ENCODE measurements at places on chromosomes 6 and 20. TPM values are rescaled to one million over a fixed set of nuclear protein-coding genes. Genes with fewer than 3 reads are reported as not detected.

The ENPP1 gene
- total RNA-seq: 6.5 TPM

The C20orf96 gene
- total RNA-seq: 22.1 TPM

The CD109 gene
- total RNA-seq: 42.1 TPM

The RBM24 gene
- 3.3 TPM for total RNA-seq

The JPH2 gene
- 0.17 TPM for total RNA-seq

The MYLK4 gene
- total RNA-seq: 0.27 TPM

The TRIM31 gene
- not detected for total RNA-seq

The ZSWIM3 gene
- total RNA-seq: 1.8 TPM

The MRAP2 gene
- total RNA-seq: 1.4 TPM

- DNase-seq: no peak
- peaks cover 33% of the 10 kb centered on the region for H3K4me1 ChIP-seq
- no peak overlapping the region for H3K27ac ChIP-seq
- H3K36me3 ChIP-seq: no peaks in the 10 kb centered on the region
- H3K4me3 ChIP-seq: no peak overlapping the region
Measured at GRCh38 chr6:87706187-87706966, 4.3 kb upstream of the AKIRIN2 start.

- no peaks in the 10 kb centered on the region for H3K4me1 ChIP-seq
- no peak overlapping the region for H3K27ac ChIP-seq
- no peaks in the 10 kb centered on the region for H3K36me3 ChIP-seq
- no peaks in the 10 kb centered on the region for H3K27me3 ChIP-seq
- H3K4me3 ChIP-seq: no peak overlapping the region
- DNase-seq: no peak
Measured at GRCh38 chr6:148388521-148388920, 45.9 kb downstream of the SASH1 start.

- H3K4me3 ChIP-seq: peak overlapping the region; percentile 49
- peaks cover 6% of the 10 kb centered on the region for H3K4me1 ChIP-seq
- H3K36me3 ChIP-seq: no peaks in the 10 kb centered on the region
- no peak for DNase-seq
- H3K27me3 ChIP-seq: no peaks in the 10 kb centered on the region
Measured at GRCh38 chr6:36422714-36423100, 19.9 kb downstream of the PXT1 start.

DNA sequence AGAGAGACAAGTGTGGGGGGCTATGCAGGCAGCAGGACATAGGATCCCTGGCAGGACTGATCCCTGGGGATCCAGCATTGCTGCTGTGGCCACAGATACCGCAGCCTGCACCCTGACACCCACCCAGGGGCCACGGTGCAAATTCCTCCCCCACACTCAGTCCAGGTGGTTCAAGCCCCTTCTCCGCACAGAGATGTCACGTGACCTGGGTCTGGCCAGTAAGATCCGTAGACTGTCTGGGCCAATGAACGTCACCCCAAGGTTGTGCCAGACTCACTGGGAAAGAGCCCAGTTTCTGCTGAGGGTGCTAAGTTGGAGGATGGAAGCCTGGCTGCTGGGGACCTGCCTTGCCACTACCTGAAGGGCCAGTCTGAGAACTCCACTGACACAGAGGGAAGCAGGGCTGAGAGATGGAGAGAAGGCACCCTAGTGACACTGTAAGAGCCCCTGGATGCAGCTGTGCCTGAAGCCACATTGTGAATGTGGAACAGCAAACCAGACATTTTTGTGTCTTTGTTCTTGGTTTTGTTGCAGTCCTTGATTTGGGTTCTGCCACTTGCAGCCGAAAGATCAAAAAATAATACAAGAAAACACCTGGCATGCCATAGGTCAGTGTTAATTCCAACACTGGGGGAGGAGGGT is 228.6 kb downstream of the PREX1 start:
- no peaks in the 10 kb centered on the region for H3K36me3 ChIP-seq
- no peak for DNase-seq
- no peaks in the 10 kb centered on the region for H3K4me1 ChIP-seq
- peaks cover 2% of the 10 kb centered on the region for H3K27me3 ChIP-seq
- no peak overlapping the region for H3K4me3 ChIP-seq

GRCh38 chr6:139877828-139878405 is 503.5 kb upstream of the CITED2 start:
- H3K4me3 ChIP-seq: no peak overlapping the region
- H3K4me1 ChIP-seq: peaks cover 8% of the 10 kb centered on the region
- H3K36me3 ChIP-seq: no peaks in the 10 kb centered on the region
- H3K27ac ChIP-seq: no peak overlapping the region
- no peaks in the 10 kb centered on the region for H3K27me3 ChIP-seq

GRCh38 chr20:58621906-58622548 is 29.1 kb upstream of the STX16 start:
- peaks cover 37% of the 10 kb centered on the region for H3K4me1 ChIP-seq
- no peak overlapping the region for H3K4me3 ChIP-seq
- no peaks in the 10 kb centered on the region for H3K27me3 ChIP-seq
- H3K27ac ChIP-seq: no peak overlapping the region

- H3K4me1 ChIP-seq: no peaks in the 10 kb centered on the region
- H3K27ac ChIP-seq: no peak overlapping the region
- DNase-seq: no peak
- H3K27me3 ChIP-seq: no peaks in the 10 kb centered on the region
- peaks cover 19% of the 10 kb centered on the region for H3K36me3 ChIP-seq
- H3K4me3 ChIP-seq: no peak overlapping the region
Measured at GRCh38 chr20:17606001-17606400, 36.1 kb downstream of the DSTN start.

GRCh38 chr20:2692036-2692885 is at the start of gene EBF4:
TSS of gene EBF4 (plus strand) at chr20:2692780. CDS start at chr20:2693646, 866 bp downstream.
- no peaks in the 10 kb centered on the region for H3K27me3 ChIP-seq
- no peak within 1 kb of the TSS for H3K27ac ChIP-seq
- DNase-seq: no peak
- H3K4me3 ChIP-seq: peak within 1 kb of the TSS; percentile 42
- no peaks in the 10 kb centered on the region for H3K36me3 ChIP-seq

- no peaks in the 10 kb centered on the region for H3K4me1 ChIP-seq
- H3K4me3 ChIP-seq: no peak overlapping the region
- H3K27me3 ChIP-seq: no peaks in the 10 kb centered on the region
- peaks cover 9% of the 10 kb centered on the region for H3K36me3 ChIP-seq
- no peak overlapping the region for H3K27ac ChIP-seq
Measured at GRCh38 chr6:150940941-150941340, 75.4 kb downstream of the MTHFD1L start.

DNA sequence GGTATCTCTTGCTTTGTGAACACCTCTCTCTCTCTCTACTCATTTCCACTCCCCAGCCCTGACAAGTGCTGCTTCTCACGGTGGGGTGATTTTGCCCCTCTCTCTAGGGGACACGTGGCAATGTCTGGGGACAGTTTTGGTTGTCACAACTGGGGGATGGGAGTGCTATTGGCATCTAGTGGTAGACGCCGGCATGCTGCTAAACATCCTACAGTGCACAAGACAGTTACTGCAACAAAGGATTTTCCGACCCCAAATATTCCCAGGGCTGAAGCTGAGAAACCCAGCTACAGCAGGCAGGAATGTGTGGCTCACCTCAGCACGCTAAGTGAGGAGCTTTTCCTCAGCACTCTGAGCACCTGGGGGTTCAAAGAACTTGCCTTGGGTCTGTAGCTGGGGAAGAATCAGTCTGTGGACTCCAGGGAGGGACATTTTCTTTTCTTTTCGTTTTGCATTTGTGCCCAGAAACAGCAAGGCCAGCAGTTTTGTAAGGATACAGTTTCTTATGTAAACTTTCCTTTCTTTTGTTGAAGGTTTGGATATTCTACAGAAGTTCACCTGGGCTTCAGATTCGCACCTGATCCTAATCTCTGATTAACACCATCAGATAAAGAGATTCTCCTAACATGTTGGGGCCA is 246.9 kb upstream of the ZFP64 start:
- DNase-seq: no peak
- no peak overlapping the region for H3K4me3 ChIP-seq
- no peaks in the 10 kb centered on the region for H3K27me3 ChIP-seq
- no peaks in the 10 kb centered on the region for H3K4me1 ChIP-seq
- no peaks in the 10 kb centered on the region for H3K36me3 ChIP-seq

DNA sequence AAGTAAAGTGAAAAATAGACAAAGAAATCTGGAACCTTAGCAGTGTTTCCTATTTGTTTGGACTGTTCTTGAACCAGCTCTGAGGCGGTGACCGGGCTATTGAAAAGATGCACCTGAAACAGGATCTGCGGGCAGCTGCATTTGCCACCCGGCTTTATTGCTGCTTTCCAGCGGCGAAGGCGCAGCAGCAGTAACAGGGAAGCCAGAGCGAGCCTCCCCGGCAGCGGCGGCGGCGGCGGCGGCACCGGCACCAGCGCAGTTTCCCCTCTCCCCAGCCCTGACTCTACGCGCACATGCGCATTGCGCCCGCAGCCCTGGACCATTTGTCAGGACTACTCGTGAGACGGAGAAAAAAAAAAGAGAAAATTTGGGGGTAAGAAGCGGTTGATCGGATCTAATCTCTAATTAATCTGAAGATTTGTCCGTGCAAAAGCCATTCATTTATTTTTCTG is at the start of gene L3MBTL3:
L3MBTL3 (plus strand) TSS at position 290 of the 452 bp plus-strand sequence. CDS start 24,119 bp downstream, outside the sequence.
- peak within 1 kb of the TSS; percentile 94 for H3K27ac ChIP-seq
- peak; percentile 42 for DNase-seq
- H3K27me3 ChIP-seq: no peaks in the 10 kb centered on the region
- no peaks in the 10 kb centered on the region for H3K36me3 ChIP-seq

GRCh38 chr6:30615958-30616810 is 859 bp downstream of the PPP1R10 start:
- no peak for DNase-seq
- peak overlapping the region; percentile 87 for H3K27ac ChIP-seq
- peak overlapping the region; percentile 94 for H3K4me3 ChIP-seq
- H3K4me1 ChIP-seq: peaks cover 13% of the 10 kb centered on the region
- H3K36me3 ChIP-seq: peaks cover 32% of the 10 kb centered on the region

GRCh38 chr20:4926531-4927156 is 74.7 kb downstream of the SLC23A2 start:
- H3K27me3 ChIP-seq: no peaks in the 10 kb centered on the region
- no peak overlapping the region for H3K4me3 ChIP-seq
- no peak overlapping the region for H3K27ac ChIP-seq
- no peaks in the 10 kb centered on the region for H3K36me3 ChIP-seq
- no peak for DNase-seq

DNA sequence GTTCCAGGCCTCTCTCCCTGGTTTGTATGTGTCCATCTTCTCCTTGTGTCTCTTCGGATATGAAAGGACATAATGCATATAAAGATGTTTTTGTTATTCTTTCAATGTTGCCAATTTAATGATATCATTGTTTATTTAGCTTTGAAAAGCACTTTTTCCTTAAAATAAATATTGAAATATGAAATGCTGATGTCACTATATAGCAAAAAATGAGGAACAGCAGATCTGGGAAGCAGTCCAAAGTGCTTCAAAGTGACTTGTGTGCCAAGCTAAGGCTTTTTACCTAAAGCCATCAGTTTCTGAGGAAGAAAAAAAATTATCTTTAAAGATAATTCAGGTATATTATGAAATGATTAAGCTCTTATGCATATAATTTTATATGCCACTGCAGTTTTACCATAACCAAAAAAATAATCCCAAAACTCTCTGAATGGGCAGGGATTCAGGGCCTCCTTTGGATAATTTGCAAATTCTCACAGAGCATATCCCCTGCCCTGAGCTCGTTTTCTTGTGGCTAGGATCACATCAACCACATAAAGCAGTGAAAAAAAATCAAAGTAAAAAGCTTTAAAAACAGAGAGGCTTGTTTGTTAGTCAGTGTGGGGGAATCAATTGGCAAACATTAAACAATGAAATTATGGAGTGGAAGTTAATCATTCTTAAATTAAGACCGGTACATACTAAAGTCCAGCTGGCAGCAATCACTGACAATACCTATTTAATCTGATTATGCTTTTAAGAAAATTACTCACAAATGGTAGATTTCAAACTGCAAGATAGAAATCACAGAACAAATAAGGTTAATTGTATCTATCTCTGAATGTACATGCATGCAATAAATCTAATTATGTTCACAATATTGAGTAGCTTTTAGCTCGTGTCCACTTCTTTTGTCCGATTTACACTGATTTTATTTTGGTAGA is 1027.9 kb upstream of the ADGRB3 start:
- no peak overlapping the region for H3K27ac ChIP-seq

DNA sequence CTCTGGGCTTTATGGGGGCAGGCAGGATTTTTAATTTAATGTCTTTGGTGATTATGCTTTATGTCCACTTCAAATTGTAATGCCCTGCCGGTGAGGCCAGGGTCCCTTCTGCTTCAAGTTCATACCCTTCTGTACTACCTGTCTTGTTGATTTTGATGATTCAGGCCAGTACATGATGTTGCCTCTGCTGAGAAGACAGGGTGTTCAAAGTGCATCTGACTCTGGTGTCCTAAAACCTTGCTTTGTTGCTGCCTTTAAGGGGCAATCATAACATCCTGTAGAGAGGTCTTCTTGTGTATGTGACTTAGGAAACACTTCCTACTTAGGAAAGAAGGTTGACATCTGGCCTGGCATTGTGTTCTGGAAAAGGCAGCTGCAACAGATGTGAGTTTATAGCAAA is 113.2 kb downstream of the TMEM170B start:
- H3K27me3 ChIP-seq: no peaks in the 10 kb centered on the region
- H3K27ac ChIP-seq: no peak overlapping the region
- no peak for DNase-seq
- H3K36me3 ChIP-seq: no peaks in the 10 kb centered on the region

GRCh38 chr6:116945809-116946208 is 68.8 kb downstream of the RFX6 start:
- DNase-seq: no peak
- no peaks in the 10 kb centered on the region for H3K36me3 ChIP-seq
- no peaks in the 10 kb centered on the region for H3K27me3 ChIP-seq
- H3K4me3 ChIP-seq: no peak overlapping the region
- H3K27ac ChIP-seq: no peak overlapping the region

DNA sequence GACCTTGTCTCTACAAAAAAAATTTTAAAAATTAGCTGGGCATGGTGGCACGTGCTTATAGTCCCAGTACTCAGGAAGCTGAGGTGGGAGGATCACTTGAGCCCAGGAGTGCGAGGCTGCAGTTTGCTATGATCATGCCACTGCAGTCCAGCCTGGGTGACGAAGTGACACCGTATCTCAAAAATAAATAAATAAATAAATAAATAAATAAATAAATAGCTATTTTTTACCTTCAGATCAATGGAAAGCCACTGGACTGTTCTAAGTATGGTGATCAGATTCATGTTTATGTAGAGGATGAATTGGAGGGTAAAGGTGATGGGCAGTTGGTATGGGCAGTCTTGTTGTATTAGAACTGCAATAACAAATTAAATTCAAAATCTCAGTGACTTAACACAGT is 24.0 kb downstream of the DSTN start:
- no peak overlapping the region for H3K27ac ChIP-seq
- H3K4me1 ChIP-seq: peaks cover 4% of the 10 kb centered on the region
- 0 out of 2 replicates have a peak, but pooled peaks cover 12% of the 10 kb centered on the region for H3K36me3 ChIP-seq
- no peak overlapping the region for H3K4me3 ChIP-seq
- no peak for DNase-seq

GRCh38 chr6:137871291-137871690 is 4.2 kb downstream of the TNFAIP3 start:
- no peaks in the 10 kb centered on the region for H3K27me3 ChIP-seq
- no peak overlapping the region for H3K4me3 ChIP-seq
- no peak for DNase-seq
- H3K4me1 ChIP-seq: peaks cover 7% of the 10 kb centered on the region
- H3K36me3 ChIP-seq: no peaks in the 10 kb centered on the region
- H3K27ac ChIP-seq: no peak overlapping the region

- H3K4me3 ChIP-seq: peak overlapping the region; percentile 55
- no peaks in the 10 kb centered on the region for H3K36me3 ChIP-seq
- no peak for DNase-seq
- no peak overlapping the region for H3K27ac ChIP-seq
- peaks cover 34% of the 10 kb centered on the region for H3K4me1 ChIP-seq
Measured at GRCh38 chr6:105995391-105995865, 90.7 kb upstream of the PRDM1 start.

All from HCT116 (cell line).